Dermis blood vessel endothelial cell (primary cell): ENCODE measurements at places on chromosomes 6 and 20.

- no peak for DNase-seq
Measured at GRCh38 chr6:5871296-5871695, 135.4 kb downstream of the NRN1 start.

DNA sequence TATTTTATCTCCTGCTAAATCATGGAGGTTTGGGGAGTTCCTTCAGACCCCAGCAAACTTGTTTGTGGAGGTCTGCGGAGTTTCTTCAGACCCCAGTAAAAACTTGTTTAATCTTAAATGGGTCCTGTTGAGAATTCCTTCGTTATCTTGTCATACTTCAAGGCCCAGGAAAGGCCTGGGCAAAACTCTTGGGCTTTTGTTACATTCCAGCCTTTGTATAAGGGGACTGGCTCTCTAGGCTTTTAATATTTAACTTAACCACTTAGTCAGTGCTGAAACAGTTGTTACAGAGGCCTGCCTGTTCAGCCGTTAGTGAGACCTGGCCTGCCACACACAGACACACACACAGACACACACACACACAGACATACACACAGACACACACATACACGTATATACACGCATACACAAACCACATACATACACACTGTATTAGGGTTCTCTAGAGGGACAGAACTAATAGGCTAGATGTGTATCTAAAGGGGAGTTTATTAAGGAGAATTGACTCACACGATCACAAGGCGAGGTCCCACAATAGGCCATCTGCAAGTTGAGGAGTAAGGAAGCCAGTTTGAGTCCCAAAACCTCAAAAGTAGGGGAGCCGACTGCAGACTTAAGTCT is 21.3 kb upstream of the CST3 start:
- DNase-seq: no peak

DNA sequence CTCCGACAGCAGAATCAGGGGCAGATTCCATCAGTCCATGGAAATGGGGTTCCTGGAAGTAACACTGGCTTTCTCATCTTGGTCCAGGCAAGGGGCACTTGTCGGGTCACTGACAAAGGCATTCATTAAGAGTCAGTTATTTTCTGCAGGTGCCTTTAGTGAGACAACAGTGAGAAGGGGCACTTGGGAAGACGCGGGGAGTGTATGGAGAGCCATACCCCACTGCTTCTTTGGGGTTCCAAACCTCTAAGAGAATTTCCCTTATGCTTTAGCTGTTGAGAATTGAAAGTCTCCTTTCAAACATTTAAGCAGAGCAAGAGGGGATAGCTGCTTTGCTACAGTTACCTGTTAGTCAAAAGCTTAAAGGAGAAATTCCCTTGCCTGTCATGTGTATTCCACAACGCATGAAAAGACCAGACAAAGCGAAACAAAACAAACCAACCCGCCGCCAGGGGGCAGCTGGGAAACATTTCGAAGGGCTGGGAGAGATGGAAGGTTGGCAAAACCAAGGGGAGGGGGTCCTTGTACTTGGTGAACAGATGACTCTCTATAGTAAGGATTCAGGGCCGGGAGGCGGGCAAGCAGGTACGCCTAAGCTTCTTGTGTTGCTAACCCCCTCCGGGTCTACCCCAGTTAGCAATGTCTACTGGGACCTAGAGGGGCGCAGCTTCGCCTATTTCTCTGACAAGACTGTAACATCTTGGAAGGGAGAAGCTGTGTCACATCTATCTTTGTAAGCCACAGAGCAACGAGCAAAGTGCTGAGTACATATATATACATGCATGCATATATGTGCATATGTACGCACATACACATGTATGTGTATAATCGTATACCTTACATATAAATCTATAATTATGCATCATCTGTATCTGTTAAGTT is 474.9 kb upstream of the AGPAT4 start:
- no peak for DNase-seq

GRCh38 chr6:126643352-126643751 is 303.4 kb downstream of the CENPW start:
- no peak for DNase-seq

GRCh38 chr20:33399924-33400323 is 1.4 kb downstream of the CDK5RAP1 start:
- no peak for DNase-seq
